ENCODE measurements at places on chromosomes 6 and 20.

- DNase-seq = no peak
Measured at GRCh38 chr6:157989541-157990289, 8.1 kb downstream of the SYNJ2 start.

DNA sequence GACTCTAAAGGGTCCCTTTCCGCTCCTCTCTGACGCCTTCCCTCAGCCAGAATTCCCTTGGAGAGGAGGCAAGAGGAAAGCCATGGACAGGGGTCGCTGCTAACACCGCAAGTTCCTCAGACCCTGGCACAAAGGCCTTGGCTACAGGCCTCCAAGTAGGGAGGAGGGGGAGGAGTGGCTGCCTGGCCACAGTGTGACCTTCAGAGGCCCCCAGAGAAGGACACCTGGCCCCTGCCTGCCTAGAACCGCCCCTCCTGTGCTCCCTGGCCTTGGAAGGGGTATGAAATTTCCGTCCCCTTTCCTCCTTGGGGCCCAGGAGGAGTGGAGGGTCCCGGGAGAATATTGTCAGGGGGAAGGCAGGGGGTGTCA lies 2.7 kb downstream of the VEGFA start:
- DNase-seq = no peak

GRCh38 chr6:168703990-168704389 lies 263.0 kb downstream of the SMOC2 start:
- no peak for DNase-seq

DNA sequence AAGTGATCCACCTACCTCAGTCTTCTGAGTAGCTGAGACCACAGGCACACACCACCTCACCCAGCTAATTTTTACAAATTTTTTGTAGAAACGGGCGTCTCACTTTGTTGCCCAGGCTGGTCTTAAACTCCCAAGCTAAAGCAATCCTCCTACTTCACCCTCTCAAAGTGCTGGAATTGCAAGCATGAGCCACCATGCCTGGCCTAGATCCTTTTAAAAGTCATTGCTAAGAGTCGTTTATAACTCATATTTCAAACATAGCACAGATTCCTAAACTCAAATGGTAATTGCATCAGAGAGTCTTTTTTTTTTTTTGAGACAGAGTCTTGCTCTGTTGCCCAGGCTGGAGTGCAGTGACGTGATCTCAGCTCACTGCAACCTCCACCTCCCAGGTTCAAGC lies 7.7 kb upstream of the SAMHD1 start:
- no peak for DNase-seq

GRCh38 chr20:49446080-49446479 lies 36.4 kb downstream of the KCNB1 start:
- no peak for DNase-seq

DNA sequence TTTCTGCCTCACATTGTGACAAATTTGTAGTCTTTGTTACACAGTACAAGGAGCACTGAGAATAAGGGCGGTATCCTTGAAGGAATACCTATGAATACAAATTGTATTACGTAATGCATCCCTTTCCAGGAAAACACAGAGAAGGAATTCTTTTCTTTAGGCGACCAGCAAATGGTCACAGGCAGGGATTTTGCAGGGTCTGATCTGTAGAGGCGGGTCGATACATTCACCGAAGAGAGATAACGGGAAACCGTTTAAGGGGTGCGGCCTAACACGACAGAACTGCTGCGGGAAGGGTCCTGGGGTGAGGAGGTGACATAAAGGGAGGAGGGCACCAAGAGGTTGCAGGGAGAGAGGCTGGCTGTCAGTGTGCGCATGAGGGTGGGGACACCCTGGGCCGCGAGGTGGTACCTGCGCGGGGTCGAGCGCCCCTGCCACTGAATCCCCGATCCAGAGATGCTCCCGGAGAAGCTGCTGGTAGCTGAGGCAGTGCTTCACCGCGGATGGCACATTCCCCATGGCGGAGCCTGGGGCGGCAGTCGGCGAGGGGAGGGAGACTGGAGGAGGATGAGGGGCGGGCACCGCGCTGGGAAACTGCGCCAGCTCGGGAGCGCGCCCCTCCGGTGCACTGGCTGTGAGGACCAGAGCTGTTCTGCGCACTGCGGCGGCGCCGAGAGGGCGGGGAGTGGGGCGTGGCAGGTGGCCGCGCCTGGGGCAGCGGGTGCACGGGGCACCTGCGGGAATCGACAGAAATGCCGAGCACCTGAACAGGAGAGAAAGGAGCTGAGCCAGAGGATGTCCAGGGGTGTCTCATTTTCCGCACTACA lies at the start of gene HMGCLL1:
HMGCLL1 (minus strand) TSS at position 656 of the 827 bp plus-strand sequence; CDS start at position 519, 137 bp downstream.
- DNase-seq = no peak

GRCh38 chr6:111150577-111150976 lies 63.3 kb downstream of the SLC16A10 start:
- DNase-seq = no peak

- no peak for DNase-seq
Measured at GRCh38 chr20:56579301-56579710, 46.3 kb downstream of the FAM209B start.

DNA sequence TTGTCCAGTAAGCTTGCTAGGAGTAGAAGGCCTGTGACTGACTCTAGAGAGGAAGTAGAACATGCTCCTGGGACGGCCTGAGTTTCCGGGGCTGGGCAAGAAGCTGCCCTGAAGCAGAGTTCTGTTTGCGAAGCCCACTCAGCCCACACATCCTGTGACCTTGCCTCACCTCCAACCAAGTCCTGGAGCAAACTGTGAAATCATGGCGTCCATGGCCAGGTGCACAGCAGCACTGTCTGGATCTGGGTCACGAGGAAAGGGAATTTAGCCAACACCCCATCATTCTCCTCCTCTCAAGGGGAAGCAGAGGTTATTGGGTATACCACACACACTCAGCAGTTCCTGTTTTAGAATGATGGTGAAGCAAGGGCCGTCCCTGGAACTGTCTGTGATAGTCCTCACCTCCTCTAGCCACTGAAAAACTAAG lies 87.5 kb downstream of the CRYBG1 start:
- no peak for DNase-seq

- no peak for DNase-seq
Measured at GRCh38 chr6:167435209-167435728, 110.4 kb downstream of the TTLL2 start.

DNA sequence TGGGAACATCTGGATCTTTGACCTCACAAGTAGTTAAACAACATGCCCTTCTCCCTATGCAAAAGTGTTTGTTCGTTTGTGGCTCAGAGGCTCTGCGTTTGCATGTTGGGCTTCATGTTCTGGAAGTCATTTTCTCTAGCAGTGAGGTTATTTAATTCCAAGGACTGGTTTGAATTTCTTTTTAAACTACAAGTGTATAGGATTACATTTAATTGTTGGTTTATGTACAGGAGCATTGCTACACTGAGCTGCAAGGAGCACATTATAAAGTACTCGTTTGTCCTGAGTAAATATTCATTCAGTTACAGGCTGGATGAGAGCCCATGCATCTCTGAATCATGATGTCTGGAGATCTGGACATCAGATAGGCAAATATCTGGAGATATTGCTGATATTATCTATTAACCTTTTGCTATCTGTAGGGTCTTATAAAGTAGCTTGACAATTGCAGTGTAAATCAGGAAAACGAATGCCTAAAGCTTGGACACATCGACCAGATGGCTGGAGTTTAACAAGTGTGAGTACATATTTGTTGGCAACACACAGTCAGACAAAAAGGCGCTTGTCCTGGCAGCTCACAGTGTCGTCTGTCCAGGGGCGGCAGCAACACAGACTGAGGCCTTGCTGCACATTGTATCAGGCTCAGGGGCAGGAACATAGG lies 84.6 kb downstream of the PDE7B start:
- DNase-seq = no peak

GRCh38 chr6:135088818-135089809 lies 34.5 kb upstream of the HBS1L start:
- DNase-seq = no peak

- no peak for DNase-seq
Measured at GRCh38 chr6:34063651-34064050, 82.2 kb downstream of the GRM4 start.

GRCh38 chr6:105235155-105235554 lies 55.3 kb upstream of the POPDC3 start:
- no peak for DNase-seq

DNA sequence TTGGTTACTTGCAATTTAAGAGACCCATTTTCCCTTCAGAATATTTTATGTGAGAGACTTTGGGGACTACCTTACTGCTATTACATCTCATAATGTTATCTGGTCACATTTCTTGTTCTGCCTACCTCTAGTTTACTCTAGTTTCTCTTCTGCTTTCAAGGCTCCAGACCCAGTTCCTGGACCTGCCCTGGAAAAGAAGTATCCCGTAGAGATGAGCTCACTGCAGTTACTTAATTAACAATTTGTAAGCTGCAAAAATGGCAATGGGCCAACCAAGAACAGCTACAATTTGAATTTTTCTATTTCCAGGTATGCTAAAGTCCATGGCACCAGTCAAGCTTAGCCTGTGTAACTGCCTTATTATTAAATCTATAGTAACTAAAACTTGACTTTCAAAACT lies 25.0 kb downstream of the TAB2 start:
- DNase-seq = no peak

- DNase-seq = no peak
Measured at GRCh38 chr6:126307849-126308248, 32.1 kb upstream of the CENPW start.

DNA sequence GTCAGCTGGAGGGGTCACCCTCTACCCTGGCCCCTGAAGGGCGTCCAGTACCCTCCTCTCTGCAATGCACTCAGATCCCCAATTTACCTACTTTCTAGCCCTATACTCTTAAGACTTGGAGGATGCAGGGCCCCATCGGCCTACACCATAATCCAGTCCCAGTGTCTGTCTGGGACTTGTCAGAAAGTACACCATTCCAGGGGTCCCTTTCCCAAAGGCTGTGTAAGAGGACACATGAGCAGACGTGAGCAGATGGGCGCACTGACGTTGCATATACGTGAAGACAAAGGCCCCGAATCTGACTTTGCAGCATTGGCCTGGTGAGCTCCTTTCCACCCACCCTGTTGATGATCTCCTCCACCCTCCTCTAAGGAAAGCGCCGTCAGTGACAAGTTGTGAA lies 20.9 kb upstream of the SMOC2 start:
- no peak for DNase-seq

GRCh38 chr20:21555470-21556120 lies 41.7 kb upstream of the NKX2-2 start:
- DNase-seq = no peak

DNA sequence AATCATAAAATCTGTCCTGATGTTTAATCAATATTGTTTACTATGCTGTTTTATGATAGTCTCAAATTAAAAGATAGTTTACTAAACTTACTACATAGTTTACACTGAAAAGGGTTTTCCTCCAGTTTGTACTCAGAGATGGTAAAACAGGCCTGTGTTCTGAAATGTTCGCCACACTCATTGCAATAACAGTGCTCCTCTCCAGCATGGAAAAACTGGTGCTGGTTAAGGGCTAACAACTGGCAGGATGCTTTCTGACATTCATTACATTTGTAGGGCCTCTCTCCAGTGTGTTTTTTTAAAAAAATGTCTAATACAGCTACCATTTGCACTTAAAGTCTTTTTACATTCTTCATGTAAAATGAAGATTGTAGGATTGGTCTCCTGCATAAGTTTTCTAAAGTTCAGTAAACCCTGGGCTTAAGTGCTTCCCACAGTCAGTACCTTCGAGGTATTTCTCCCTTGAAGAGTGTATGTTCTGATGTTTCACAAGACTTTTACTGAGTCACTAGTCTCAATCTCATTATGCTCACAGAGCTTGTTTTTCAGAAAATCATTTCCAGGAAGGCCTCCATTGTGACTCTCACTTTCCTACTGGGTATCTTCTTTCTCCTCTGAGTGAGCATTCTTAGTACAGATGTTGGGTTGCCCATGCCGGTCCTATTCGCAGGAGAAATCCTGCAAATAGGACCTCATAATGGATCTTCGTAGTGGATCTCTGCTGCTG lies 8.7 kb upstream of the ZSCAN12 start:
- no peak for DNase-seq

DNA sequence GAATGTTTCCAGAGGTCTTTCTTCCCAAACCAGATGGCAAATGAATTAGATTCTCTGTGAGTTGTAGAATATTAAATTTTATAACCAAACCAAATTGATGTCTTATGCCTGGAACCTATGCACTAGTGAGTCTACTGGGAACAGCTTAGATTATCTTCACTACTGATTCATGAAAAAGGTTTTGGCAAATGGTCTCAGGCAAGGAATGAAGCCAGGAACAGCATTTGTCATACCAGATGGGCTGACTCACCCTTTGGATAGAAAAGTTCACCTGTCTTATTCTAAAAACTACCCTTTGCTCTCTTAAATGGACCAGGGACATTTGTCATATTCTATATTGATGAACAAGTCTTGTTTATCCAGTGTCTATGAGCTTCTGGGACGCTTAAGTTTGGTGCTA lies 135.4 kb upstream of the ECI2 start:
- no peak for DNase-seq

GRCh38 chr6:13553646-13554045 lies 20.8 kb upstream of the SIRT5 start:
- no peak for DNase-seq

- no peak for DNase-seq
Measured at GRCh38 chr6:167140589-167141474, 16.9 kb downstream of the GPR31 start.

DNA sequence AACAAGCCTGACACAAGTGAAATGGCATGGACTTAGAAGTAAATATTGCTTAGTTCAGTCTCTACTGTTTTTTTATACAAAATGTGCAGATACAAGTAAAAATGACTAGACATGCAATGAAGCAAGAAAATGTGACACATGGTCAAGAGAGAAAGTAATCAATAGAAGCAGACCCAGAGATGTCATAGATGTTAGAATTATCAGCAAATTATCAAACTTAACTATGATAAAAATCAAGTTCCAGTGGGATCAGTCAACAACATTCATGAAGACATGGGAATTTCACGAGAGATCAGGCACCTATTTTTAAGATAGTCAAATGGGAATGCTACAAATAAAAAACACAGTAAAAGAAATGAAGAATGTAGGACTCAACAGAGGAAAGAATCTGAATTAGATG lies 267.0 kb downstream of the SLC35F1 start:
- DNase-seq = no peak

DNA sequence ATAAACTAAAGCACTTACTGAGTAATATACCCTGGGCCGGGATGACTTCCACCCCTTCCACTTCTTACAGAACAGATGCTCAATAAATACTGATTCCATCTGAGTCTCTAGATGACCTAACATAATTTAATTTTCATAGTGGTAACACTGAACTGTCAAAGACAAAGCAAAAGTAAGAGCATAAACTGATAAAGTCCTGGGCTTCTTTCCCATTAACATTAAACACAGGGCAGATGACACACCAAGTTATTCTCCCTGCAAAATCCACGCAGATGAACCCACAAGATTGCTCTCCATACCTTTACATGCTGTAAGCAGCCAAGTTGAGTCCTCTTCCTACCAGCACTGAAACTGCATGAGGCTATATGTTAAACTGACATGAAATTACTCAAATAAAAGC lies 27.1 kb downstream of the AGPAT4 start:
- DNase-seq = no peak

- no peak for DNase-seq
Measured at GRCh38 chr6:79377047-79377446, 142.6 kb upstream of the HMGN3 start.
